ENCODE measurements at places on chromosomes 6 and 20. TPM values are rescaled to one million over a fixed set of nuclear protein-coding genes. Genes with fewer than 3 reads are reported as not detected.

- no peak for DNase-seq
Observed at GRCh38 chr6:41531591-41532582, 14.3 kb upstream of the FOXP4 start.

DNA sequence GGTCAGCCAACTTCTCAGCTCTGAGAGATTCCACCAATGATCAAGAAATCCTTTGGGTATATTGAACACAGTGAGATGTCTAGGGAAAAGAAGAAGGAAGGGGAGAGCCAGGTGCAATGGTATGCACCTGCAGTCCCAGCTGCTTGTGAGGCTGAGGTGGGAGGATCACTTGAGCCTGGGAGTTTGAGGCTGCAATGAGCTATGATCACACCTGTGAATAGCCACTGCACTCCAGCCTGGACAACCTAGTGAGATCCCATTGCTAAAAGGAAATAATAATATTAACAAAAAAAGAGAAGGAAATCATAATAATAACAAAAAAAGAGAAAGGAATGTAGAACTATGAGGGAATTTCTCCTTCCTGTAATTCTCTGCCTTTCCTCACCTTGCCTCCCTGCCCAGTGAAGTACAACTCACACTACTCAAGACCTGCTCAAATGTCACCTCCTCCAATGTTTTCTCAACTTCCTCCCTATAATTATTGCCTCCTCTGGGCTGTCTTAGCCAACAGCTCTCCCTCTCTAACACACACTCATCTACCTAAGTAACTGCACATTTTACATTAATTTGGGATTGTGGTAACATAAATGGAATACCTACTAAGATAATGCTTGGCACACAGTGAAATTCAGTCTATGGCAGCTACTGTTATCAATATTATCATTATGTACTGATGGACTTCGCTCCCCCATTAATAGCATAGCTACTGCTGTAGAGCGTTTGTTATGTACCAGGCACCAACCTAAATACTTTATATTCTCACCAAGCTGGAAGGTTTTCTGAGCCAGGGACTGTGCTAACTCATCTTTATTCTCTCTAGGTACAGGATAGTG is 103.6 kb downstream of the KIF13A start:
- DNase-seq = no peak

- DNase-seq = no peak
Observed at GRCh38 chr6:53630533-53631226, 34.9 kb downstream of the KLHL31 start.

- DNase-seq = no peak
Observed at GRCh38 chr20:46400253-46400652, 6.2 kb downstream of the ELMO2 start.

The GPR63 gene
- 6.0 TPM for total RNA-seq

The GNAS-AS1 gene
- total RNA-seq = 3.8 TPM

The ZC2HC1B gene
- total RNA-seq = not detected

DNA sequence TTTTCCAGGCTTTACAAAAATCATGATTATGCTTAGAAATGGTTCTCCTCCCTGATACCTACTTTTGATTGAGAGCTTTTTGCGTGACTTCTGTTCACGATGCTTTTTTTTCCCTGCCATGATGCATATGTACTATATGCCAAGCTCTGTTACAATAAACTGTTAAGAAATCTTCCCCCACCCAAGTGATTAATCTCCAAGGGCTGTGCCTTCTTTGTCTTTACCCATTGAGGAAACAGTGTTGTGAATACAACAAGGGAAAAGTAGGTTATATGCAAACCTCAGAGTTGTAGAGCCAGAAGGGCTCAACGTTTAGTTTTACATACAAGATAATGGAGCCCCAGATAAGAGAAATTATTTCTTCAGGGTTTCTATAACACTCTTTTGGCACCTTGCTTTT is 34.1 kb upstream of the MYLK2 start:
- DNase-seq = no peak

GRCh38 chr6:108895571-108895970 is 47.3 kb downstream of the ARMC2 start:
- DNase-seq = no peak

DNA sequence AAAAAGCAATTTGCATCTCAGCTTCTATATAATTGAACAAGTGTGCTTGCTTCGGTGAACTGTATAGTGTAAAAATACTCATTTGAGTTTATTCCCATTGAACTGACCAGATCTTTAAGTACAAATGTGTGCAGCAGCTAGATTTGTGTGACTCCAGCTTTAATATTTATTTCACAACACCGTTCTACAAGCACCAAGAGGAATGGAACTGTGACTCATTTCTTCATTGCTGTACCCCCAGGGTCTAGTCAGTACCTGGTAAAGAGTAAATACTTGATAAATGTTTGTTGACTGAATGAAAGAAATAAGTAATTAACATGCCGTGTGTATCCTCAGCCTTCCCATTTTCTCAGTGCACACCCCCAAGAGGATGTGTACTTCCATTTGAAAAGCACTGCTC is 464.8 kb downstream of the CBLN4 start:
- no peak for DNase-seq

- no peak for DNase-seq
Observed at GRCh38 chr20:63545814-63546213, 1.7 kb downstream of the SRMS start.

The CDSN gene
- not detected for total RNA-seq

GRCh38 chr6:159874435-159874834 is 16.4 kb upstream of the MAS1 start:
- no peak for DNase-seq

DNA sequence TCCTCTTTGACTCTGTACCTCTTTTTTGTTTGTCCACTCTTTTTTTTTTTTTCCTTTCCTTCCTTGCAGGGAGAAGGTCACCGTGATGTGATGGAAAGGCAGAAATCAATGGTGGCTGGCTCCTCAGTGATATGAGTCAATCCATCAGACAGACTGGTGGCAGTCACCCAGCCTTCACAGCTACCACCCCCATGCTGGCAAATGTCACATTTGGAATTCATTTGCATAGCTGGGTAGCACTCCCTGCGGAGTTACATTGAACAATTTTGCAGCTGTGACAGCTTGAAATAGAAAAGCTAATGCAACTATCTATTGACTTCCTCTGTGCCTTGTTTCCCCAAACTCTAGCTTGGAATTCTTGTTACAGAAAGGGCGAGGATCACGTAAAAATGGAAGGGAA is 668.4 kb downstream of the C6orf118 start:
- DNase-seq = no peak

- no peak for DNase-seq
Observed at GRCh38 chr20:1828786-1829131, 66.4 kb upstream of the SIRPA start.

GRCh38 chr6:44074439-44074812 is 52.8 kb downstream of the MRPL14 start:
- DNase-seq = peak; percentile 60

The APOBEC2 gene
- not detected for total RNA-seq

The MEP1A gene
- total RNA-seq = not detected

The JPH2 gene
- 0.07 TPM for total RNA-seq

The SUPT3H gene
- total RNA-seq = 17.0 TPM

- DNase-seq = no peak
Observed at GRCh38 chr6:166162599-166163342, 4.9 kb downstream of the TBXT start.
